ENCODE measurements at places on chromosomes 3 and 15. TPM values are rescaled to one million over a fixed set of nuclear protein-coding genes. Genes with fewer than 3 reads are reported as not detected.

DNA sequence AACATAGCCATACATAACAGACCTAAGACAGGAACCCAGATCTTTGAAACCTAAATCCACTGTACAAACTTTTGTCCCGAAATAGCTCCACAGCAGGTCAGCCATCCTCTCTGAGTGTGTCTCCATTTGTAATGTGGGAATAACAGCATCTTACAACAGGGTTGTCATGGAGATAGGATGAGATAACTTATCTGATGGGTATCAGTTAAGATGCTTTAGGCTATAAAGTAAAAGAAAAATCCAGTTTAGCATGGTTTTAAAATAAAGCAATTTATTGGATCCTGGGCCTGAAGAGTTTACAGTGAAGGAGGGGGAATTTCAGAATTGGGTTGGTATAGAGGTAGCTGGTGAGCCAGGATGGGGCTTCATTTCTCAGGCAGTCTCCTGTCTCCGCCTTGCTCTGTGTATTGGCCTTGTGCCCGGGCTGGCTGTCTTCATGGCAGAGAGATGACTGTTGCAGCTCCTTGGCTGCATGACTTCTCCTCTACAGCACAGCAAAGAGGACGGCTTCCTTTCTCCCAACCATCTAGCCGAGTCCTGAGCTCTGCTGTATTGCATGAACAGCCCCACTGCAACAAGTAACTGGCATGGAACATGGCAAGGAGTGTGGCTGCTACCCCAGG is 131.9 kb upstream of the PROK2 start:
- H3K27ac ChIP-seq = no peak overlapping the region
- DNase-seq = no peak
- peaks cover 8% of the 10 kb centered on the region for H3K4me1 ChIP-seq
- no peaks in the 10 kb centered on the region for H3K36me3 ChIP-seq

The PARP15 gene
- 14.9 TPM for polyA plus RNA-seq

DNA sequence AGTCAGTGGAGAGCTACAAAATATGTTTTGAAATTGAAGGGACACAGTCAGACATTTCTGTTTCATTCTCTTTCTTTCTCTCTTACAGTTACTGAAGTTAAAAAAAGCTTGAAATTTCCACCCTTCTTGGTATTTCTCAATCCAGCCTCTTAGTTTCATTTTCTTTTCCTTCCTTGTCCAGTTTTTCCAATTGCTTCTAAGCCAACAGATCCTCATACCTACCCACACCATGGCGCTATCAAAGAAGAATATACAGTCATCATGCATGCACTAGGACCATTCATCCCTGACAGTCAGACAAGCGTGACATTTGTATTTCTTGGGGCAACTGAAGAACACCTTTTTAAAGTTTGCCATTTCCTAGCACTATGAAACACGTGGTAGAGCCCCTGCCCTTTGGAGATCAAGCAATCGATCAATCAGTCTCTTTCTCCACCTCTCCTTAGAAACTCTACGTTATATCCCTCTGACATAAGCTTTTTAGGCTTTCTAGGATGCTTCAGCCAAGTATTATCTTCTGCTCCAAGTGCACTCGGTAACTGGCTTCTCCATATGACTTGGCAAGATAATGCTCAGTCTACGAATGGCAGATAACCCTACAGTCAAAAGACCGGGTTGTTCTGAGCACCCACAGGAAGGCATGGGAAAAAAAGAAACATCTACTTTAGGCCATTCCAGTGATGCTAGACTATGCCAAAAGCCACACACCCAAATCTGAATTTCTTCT is 65.4 kb downstream of the FBN1 start:
- no peak overlapping the region for H3K4me3 ChIP-seq
- no peak for DNase-seq
- H3K27me3 ChIP-seq = no peaks in the 10 kb centered on the region
- no peak overlapping the region for H3K27ac ChIP-seq
- no peaks in the 10 kb centered on the region for H3K36me3 ChIP-seq
- H3K4me1 ChIP-seq = no peaks in the 10 kb centered on the region

GRCh38 chr3:25277503-25277902 is 150.6 kb upstream of the RARB start:
- H3K4me3 ChIP-seq = no peak overlapping the region
- no peaks in the 10 kb centered on the region for H3K4me1 ChIP-seq
- H3K36me3 ChIP-seq = no peaks in the 10 kb centered on the region
- DNase-seq = no peak
- H3K27me3 ChIP-seq = no peaks in the 10 kb centered on the region

The BOC gene
- not detected for polyA plus RNA-seq

The TOPBP1 gene
- polyA plus RNA-seq = 11.7 TPM

DNA sequence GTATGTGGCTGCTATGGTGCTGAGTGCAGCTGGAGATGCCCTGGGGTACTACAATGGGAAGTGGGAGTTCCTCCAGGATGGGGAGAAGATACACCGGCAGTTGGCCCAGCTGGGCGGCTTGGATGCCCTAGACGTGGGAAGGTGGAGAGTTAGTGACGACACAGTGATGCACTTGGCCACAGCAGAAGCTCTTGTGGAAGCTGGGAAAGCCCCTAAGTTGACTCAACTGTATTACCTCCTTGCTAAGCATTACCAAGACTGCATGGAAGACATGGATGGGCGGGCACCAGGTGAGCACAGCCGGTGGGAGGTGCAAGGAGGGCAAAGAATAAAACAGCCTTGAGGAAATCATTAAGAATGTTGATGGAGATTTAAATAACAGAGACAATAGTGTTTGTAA is 2.9 kb downstream of the ADPRH start:
- H3K4me3 ChIP-seq = no peak overlapping the region
- H3K36me3 ChIP-seq = no peaks in the 10 kb centered on the region
- peaks cover 24% of the 10 kb centered on the region for H3K4me1 ChIP-seq
